ENCODE measurements at places on chromosomes 1 and 21.

GRCh38 chr1:98253145-98253544 lies 332.3 kb upstream of the DPYD start:
- no peak for DNase-seq

DNA sequence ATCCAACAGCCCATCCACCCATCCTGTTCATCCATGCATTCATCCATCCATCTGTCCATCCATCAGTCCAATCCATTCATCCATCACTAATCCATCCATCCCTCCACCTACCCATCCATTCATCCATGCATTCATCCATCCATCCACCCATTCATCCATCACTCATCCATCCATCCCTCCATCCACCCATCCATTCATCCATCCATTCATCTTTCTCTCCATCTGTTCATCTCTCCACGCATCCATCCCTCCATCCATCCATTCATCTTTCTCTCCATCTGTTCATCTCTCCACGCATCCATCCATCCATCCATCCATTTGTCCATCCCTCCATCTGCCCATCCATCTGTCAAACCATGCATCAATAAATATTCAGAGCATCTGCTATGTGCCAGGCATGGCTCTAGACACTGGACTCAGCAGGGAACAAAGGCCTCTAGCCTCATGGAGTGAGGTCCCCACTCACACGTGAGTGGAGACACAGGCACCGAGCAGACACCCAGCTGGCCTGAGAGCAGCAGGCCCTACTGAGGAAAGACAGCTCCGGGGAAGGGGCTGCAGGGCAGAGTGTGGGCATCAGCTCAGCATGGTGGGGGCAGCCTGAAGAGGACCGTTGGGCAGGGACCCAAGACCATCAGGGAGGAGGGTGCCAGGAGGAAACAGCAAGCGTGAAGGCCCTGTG lies 9.6 kb downstream of the KRTAP10-1 start:
- no peak for DNase-seq

DNA sequence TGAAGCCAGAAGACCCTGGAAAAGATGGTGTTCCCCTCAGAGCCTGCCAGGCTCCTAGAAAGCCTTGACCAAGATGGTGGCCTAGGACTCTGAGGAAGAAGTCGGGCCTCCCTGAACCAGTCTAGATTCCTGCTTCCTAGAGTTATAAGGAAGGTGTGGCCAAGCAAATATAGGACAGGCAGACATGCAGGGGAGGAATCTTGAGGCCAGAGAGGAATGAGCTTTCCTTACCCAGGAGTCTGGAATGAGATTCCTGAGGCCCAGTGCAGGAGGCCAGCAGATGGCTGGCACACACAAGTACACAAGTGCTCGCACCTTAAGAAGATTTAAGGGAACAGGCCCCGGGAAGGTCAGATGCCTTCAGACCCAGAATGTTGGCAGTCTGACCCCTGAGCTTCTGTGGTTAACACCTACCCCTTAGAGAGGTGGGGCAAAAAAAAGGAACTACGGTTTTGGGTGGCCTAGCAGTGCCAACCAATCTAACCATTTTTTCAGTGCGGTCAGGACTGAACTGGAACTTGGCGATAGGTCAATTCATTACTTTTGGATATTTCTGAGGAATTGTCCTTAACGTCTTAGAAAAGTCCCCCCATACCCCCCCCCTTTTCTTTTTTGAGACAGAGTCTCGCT lies 73.3 kb downstream of the MDM4 start:
- DNase-seq = no peak

DNA sequence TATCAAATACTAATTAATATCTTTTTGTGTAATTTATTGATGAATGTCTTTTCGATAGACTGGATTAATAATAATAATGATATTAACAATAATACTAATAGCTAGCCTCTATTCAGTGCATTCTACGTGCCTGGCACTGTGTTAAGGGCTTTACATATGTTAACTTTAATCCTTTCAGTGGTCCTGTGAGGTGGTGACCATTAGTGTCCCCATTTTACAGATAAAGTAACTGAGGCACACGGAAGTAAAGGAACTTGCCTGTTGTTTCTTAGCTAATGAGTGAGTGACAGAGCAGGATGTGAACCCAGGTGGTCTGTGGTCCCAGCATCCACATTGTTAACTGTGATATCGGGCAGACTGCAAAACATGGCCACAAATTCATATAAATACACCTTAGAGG lies 335.7 kb upstream of the PROX1 start:
- no peak for DNase-seq

- no peak for DNase-seq
Measured at GRCh38 chr1:169550294-169550693, 36.0 kb downstream of the F5 start.

GRCh38 chr1:40748841-40749718 lies 34.5 kb upstream of the KCNQ4 start:
- DNase-seq = no peak

Data from KG1 (cell line).